Ovary (tissue), 10 donors: ENCODE measurements at places on chromosomes 5 and 9. TPM values are rescaled to one million over a fixed set of nuclear protein-coding genes. Genes with fewer than 3 reads are reported as not detected.

Gene MLANA
- not detected for total RNA-seq

Gene ST6GALNAC4
- total RNA-seq: 49.9 TPM

Gene SAXO1
- total RNA-seq: 0.11 TPM

Gene PCDHA1
- total RNA-seq: not detected

Gene FAM170A
- not detected for total RNA-seq

DNA sequence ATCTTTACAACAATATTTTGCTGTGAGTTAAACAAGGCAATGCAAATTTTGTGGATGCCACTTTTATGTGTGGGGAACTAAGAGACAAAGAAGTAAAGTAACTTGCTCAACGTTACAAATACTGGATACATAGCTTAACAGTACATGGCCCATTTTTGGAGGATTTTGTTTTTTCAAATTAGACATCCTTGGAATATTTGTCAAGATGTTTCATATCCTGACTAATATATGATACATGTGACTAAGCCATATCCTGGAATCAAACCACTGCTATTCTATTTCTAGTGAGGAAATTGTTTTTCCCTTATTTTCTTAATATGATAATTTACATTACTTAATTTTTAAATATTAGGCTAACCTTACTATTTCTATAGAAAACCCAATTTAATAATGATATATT is 529.8 kb downstream of the DMRTA1 start:
- no peak overlapping the region for H3K27ac ChIP-seq
- H3K4me3 ChIP-seq: no peak overlapping the region
- no peaks in the 10 kb centered on the region for H3K4me1 ChIP-seq
- DNase-seq: no peak
- no peaks in the 10 kb centered on the region for H3K27me3 ChIP-seq

DNA sequence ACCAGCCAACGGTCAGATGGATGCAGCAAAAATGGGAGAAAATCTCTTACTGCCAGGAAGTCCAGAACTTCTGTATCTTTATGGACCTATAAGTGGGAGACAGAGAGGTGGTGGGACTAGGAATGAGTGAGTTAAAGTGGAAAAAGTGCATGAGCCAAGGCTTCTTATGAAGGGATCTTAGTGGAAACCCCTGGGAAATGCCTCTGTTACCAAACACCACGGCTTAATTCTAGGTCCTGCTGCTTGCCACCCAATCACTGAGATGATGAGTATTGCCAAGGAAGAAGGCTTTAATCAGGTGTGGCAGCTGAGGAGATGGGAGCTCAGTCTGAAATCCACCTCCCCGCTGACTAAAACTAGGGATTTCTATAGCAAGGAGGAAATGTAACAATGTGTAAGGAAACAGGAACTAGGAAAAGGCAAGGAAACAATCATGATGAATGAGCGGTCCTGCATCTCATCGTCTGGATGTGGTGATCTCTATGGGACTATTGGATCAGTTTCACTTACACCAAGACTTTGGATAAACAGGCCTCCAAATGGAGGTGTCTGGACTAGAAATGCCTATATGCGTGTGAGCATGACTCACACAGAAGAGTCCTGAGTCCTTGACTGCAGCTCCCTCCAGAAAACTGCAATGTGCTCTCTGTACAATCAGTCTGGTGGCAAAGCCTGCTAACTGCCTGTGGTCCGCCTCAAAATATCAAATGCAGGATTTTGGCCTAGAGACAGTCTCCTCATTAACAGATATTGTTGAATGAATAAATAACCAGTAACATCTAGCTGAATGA is 98.2 kb upstream of the PRR16 start:
- no peaks in the 10 kb centered on the region for H3K4me1 ChIP-seq
- no peak overlapping the region for H3K4me3 ChIP-seq
- no peak for DNase-seq
- no peaks in the 10 kb centered on the region for H3K27me3 ChIP-seq
- H3K27ac ChIP-seq: no peak overlapping the region

- DNase-seq: no peak
- H3K36me3 ChIP-seq: no peaks in the 10 kb centered on the region
- no peaks in the 10 kb centered on the region for H3K27me3 ChIP-seq
- no peak overlapping the region for H3K27ac ChIP-seq
- H3K4me1 ChIP-seq: no peaks in the 10 kb centered on the region
- H3K4me3 ChIP-seq: no peak overlapping the region
Measured at GRCh38 chr5:67315082-67315989, 118.7 kb upstream of the CD180 start.

GRCh38 chr5:172791286-172791685 is 20.3 kb upstream of the DUSP1 start:
- no peak overlapping the region for H3K4me3 ChIP-seq
- H3K27me3 ChIP-seq: no peaks in the 10 kb centered on the region
- no peak overlapping the region for H3K27ac ChIP-seq

- H3K27ac ChIP-seq: no peak overlapping the region
- no peak overlapping the region for H3K4me3 ChIP-seq
- DNase-seq: no peak
- H3K36me3 ChIP-seq: no peaks in the 10 kb centered on the region
Measured at GRCh38 chr5:16889972-16890519, 46.0 kb downstream of the MYO10 start.

DNA sequence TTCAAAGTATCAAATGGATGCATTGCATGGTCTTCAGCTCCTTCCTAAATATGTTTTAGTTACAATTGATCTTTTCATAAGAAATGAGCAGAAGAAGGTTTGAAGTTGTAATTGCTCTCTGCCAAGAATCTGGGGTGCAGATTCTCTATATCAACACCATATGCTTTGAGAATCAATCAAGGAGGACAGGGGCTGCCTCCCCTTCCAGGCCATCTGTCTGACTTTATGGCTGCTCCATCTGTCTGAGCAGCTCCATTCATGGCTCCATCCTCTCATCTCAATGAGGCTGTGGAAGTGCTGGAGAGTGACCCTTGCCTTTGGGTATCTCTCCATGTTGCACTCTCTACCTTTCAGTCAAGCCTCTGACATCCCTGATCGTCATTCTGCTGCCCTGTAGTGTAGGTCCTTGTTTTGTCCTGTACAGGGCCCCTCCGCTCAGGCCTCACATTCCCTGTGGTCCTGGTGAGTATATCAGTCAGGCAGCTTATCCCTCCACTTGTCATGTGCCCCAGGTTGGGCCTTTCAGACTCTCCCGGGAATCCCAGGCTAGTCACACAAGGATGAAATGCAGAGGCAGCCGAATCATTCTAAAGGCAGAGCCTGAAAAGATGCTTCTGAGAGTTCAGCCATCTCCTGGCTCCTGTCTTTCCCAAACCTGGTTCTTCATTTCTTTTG is 14.0 kb upstream of the SV2C start:
- H3K4me3 ChIP-seq: no peak overlapping the region
- DNase-seq: no peak
- H3K27ac ChIP-seq: no peak overlapping the region
- H3K36me3 ChIP-seq: no peaks in the 10 kb centered on the region

- H3K4me3 ChIP-seq: no peak overlapping the region
- no peak overlapping the region for H3K27ac ChIP-seq
- H3K27me3 ChIP-seq: no peaks in the 10 kb centered on the region
- no peaks in the 10 kb centered on the region for H3K36me3 ChIP-seq
- peak; percentile 29 for DNase-seq
Measured at GRCh38 chr5:32916648-32917047, 205.5 kb downstream of the NPR3 start.

DNA sequence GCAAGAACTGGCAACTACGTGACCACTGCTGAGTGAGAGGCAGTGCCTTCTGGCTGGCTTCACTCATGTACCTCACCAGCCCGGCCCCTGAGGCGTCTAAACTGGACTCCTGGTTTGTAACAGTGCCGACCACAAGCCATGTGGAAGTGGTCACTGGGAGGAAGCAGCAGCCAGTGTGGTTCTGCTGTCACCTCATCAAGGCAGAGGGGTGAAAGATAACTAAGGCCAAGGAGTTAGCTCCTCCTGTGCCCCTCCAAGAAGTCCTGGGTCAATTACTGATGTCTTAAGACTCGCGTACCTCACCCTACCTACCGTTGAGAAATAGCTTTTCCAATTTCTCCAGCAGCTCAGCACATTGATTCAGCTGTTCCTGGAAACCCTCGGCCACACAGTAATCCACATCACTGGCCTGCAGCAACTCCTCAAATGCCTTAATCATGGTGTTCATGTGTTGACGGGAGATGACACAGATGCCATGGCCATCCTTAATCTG is 142.9 kb downstream of the CDK5RAP2 start:
- DNase-seq: no peak
- no peak overlapping the region for H3K4me3 ChIP-seq
- H3K27ac ChIP-seq: no peak overlapping the region
- H3K36me3 ChIP-seq: no peaks in the 10 kb centered on the region
- peaks cover 25% of the 10 kb centered on the region for H3K4me1 ChIP-seq

- H3K4me1 ChIP-seq: peaks cover 7% of the 10 kb centered on the region
- no peak overlapping the region for H3K4me3 ChIP-seq
- DNase-seq: no peak
Measured at GRCh38 chr9:128685636-128686489, 3.2 kb upstream of the SET start.

GRCh38 chr5:132017316-132017715 is 5.9 kb upstream of the ACSL6 start:
- no peak overlapping the region for H3K4me3 ChIP-seq
- H3K27me3 ChIP-seq: no peaks in the 10 kb centered on the region
- H3K36me3 ChIP-seq: no peaks in the 10 kb centered on the region
- H3K4me1 ChIP-seq: no peaks in the 10 kb centered on the region

- H3K36me3 ChIP-seq: no peaks in the 10 kb centered on the region
- DNase-seq: peak; percentile 49
- no peak overlapping the region for H3K4me3 ChIP-seq
- no peaks in the 10 kb centered on the region for H3K27me3 ChIP-seq
Measured at GRCh38 chr5:1763548-1763911, 36.1 kb downstream of the MRPL36 start.

DNA sequence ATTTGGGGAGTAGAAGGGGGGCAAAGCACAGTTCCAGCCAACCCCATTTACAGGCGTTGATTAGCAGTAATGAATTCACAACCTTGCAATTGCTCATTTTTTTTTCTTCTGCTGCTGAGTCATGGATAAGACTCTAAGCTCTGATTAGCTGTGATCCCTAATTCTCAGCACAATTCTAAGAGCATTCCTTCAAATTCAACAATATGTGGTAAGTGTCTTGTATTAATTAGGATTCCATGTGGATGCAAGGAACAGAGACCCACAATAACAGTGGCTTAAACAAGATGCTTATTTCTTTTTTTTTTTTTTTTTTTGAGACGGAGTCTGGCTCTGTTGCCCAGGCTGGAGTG is 133.4 kb downstream of the PALM2AKAP2 start:
- no peak for DNase-seq
- H3K4me1 ChIP-seq: peaks cover 5% of the 10 kb centered on the region
- no peaks in the 10 kb centered on the region for H3K27me3 ChIP-seq
- no peak overlapping the region for H3K27ac ChIP-seq

DNA sequence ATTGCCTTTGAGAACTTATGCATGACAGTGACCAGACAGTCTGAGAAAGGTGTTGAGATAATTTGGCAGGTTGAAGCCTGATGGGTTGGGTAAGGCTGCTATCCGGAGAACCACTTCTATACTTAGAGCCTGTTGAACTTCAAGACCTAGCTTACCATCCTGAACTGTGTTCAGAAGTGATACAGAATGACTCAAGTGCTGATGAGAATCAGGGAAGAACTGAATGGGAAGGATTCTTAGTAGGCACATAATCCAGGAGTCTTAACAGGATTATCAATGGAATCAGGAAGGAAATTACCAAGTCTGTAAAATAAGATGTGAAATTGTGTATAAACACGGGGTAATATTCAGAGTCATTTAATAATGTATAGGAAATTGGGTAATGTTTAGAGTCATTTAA is 9.0 kb upstream of the PAPPA start:
- H3K27me3 ChIP-seq: no peaks in the 10 kb centered on the region
- H3K27ac ChIP-seq: no peak overlapping the region
- no peaks in the 10 kb centered on the region for H3K4me1 ChIP-seq
- H3K36me3 ChIP-seq: no peaks in the 10 kb centered on the region
- DNase-seq: no peak
- H3K4me3 ChIP-seq: no peak overlapping the region
